ENCODE measurements at places on chromosomes 7 and 10.

DNA sequence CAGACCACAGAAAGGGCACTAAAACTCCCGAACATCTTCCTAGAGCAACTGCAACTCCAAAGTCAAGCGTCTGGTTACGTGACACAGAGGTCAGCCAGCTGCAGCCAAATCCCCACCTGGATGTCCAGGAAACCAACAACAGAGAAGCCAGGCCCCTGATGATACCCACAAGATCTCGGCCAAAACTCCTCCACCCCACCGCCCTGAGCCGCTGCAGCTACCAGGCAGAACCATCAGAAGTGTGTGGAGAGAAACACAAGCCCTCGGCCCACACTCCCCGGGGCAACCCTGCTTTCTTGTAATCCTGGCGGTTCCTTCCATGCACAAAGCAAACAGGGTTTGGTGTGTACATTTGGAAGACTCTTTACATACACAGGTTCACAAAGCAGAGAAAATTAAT, 8.7 kb downstream of the CHST15 start:
- DNase-seq: no peak

GRCh38 chr10:42428534-42428933, 209.8 kb downstream of the ZNF33B start:
- DNase-seq: no peak

DNA sequence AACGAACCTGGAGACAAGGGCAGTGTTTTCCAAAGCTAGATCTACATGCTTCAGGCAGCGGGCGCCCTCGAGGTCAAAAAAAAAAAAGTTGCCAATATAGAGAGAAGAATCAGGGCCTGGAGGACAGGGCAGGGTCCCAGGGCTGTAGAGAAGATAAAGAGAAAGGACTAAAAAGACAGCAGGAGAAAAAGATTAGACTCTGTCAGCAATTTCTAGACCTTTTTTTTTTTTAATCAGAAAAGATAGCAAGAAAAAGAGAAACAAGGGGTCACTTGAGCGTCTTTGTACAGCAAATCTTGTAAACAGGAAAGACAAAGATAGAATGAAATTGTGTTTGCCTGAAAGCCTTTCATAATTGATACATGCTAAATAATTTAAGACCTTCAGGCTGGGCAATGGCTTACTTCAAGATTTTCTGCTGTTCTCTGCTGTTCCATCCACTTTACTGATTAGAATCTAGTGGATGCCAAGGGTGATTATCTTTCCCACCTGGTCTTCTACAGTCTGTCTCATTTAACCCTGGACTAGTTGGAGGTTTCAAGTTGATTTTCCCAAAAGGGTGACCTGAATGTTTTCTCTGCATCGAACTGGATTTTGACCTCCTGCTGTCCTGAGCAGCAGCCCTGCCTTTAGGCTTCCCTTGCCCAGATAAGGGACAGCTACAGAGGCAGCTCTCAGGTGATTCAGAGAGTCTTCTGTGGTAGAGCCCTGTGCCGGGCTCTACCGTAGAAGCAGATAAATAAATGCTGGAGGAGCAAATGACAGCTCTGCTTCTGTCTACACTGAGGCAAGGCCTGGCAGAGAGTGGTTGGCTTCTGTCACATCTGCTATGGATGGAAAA, 5.1 kb downstream of the LMOD2 start:
- DNase-seq: no peak

DNA sequence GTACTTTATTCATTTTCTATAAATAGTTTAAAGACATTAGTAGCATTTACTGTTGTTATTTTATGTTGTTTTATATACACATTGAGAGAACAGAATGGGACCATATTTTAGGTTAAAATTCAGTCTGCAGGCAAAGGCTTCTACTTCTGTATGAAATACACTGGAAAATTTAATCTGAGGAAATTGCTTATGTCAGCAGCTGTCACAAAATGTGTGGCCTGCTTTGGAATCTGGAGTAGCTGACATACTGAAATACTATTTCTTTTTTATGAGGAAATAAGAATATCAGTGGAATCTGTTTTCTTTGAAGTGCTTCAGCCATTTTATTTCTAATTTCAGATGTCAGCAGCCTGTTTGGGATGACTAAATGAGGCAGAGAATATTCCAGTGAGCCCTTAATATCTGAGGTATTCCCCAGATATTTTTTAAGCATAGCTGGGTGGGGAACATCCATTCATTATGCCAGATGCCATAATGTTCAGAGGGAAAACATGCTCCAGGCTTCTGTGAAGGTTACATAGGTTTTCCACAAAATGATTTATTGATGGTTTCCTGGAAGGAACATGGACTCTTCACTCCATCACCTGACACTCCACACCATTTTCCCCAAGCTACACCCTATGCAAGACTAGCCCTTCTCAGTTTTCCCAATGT, 267.1 kb downstream of the ARL4A start:
- no peak for DNase-seq

- DNase-seq: no peak
Measured at GRCh38 chr7:32094516-32094915, 24.3 kb upstream of the PDE1C start.

DNA sequence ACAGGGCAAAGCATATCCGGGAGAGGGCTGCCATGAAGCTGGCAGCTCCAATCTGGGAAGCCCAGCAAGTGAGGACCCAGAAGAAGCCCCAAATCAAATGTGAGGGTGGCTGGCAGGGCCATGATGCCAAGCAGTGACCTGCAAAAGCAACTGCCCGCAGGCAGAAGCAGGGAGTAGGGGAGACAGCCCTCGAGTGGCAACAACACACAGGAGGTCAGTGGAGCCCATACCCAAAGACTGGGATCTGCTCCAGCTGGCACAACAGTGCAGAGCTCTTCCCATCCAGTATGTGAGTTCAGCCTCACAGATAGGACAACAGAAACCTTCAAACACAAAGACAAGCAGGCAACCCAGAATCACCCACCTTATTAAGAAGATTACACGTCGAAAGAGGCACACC, 45.0 kb downstream of the GRID1 start:
- DNase-seq: no peak

DNA sequence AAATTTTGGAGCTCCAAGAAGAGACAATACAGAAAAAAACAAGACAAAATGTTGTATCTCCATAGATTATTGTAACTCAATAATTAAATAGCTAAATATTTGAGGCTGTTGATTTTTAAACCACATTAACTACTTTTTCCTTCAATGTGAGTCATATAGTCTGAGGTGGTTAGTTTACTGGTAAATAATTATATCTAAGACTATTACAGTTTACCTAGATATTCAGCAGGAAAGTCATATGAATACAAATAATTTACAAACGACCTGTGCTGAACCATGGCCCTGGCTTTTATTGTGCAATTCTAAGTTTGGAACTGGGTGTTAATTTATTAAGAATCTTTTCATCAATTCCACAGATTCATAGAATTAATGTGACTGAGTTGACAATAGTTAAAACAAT, 22.2 kb downstream of the CREB5 start:
- no peak for DNase-seq

GRCh38 chr10:70267161-70267933, 16.5 kb downstream of the NPFFR1 start:
- no peak for DNase-seq

DNA sequence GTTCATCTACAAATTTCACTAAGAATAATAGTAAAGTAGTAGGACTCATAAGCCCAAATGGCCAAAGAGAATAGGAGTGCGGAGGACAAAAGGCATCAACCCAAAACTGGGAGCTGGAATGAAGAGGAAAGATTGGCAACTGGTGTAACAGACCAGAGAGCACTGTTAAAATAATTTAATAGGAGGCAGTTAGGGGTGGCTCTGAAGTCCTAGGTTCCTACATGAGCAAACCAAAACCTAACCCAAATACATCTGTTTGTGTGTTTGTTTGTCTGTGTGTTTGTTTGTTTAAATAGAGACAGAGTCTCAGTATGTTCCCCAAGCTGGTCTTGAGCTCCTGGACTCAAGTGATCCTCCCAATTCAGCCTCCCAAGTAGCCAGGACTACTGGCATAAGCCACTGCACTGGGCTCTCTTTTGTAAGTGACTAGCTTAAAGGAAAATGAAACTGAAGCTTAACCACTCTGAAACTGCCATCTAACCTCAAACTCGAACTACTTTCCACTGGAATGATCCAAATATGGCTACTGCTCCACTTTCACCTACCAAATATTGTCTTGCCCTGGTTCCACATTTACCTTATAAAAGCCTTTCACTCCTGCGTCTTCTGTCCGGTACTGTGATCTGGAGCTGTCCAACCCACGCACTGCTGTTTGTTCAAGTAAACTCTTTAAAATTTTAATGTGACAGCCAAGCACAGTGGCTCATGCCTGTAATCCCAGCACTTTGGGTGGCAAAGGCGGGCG, 94.9 kb downstream of the AKR1D1 start:
- no peak for DNase-seq

DNA sequence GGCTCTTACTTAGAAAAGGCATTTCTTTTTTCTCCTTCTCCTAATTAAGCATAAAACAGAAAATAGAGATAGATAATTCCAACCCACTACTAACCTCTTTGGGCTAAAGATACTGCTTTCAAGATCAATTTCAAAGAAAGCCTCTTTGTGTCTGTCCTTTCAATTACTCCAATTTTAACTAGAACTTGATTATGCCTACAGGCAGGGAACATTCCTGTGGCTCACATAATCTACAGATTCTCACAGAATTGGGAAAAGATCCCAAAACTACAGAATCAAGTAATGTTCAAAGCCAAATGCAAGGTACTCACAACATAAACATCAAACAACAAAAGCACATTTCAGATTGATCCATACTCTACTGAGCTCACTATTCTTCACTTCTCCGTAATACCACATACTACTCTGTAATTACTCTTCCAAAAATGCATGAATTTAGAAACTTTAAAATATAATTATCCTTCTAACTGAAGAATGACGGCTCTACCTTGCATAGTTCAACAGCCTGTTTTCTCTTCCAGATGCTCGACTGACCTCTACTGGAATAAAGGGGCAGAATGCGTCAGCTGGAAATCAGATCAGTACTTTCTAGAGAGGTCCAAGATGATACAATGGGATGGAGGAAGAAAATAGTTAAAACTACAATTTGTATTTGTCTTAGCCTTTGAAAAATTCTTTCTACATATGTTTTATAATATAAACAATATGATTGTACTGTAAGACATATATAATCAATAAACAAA, 3.9 kb downstream of the MTERF1 start:
- DNase-seq: no peak

Data from NCI-H2081 treated with DMSO at 0.1 percent for 48 hours (cell line).